ENCODE measurements at places on chromosomes 5 and 9.

GRCh38 chr9:96379461-96379860 is 4.0 kb downstream of the SLC35D2 start:
- no peak for DNase-seq

DNA sequence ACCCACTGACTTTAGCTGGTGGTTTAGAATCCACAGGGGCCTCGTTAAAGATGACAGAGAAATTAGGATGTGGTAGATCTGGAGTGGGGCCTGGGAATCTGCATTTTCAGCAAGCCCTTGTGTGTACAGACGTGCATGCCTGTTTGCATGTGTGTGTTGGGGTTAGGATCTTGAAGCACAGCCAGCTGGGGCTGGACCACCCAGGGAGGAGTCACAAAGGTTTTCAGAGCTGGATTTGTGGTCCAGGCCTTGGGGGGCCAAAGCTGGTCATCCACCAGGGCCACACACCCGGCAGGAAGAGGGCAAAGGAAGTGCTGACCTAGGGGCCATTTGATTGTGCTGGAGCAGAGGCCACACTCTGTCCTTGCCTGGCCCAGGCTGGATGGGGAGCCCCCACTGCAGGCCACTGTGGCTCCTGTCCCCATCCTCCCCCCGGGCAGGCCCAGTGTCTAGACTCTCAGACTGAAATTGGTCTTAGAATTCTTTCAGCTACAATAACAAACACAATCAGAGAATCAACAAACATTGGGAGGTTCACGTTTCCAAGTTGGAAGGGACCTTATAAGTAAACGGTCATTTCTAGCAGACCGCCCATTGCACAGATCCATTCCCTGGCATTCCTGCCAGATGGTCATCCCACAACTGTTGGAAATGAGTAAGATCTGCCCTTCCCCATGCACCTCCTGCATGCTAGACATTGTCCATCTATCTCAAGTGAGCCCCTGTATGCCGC is 10.3 kb downstream of the CDX1 start:
- no peak for DNase-seq

GRCh38 chr9:15157381-15157780 is 149.6 kb downstream of the TTC39B start:
- DNase-seq: no peak

GRCh38 chr5:37490120-37490810 is 111.1 kb downstream of the WDR70 start:
- DNase-seq: no peak

DNA sequence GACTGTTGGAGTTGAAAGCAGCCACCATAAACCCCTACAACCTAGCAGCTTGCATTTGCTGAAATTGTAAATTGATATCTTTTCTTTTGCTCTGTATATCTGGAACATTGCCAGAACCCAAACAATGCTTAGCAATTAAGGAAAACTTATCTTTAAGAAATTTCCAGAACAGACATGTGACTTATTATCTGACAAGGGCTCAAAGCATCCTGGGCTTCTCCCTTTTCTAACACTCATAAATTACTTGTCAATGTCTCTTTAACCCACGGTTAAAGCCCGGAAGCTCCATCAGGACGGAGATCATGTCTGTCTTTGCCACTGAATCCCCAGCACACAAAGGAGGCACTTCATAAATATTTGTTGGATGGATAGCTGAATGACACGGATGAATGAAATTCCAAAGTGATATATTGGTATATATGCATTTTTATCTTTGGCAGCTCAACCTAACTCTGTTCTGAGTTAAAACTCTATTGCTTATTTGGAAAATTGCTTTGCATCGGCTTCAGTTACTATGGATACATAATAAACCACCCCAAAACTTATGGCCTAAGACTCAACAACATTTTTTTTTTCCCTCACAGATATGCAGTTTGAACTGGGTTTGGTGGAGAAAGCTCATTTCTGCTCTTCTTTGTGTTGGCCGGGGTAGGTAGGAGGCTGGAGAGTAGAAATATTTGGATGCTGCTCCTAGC is 103.1 kb upstream of the CLINT1 start:
- no peak for DNase-seq

GRCh38 chr5:146529984-146530383 is 14.0 kb upstream of the GPR151 start:
- DNase-seq: no peak

GRCh38 chr5:40914835-40915234 is 5.5 kb downstream of the C7 start:
- no peak for DNase-seq

DNA sequence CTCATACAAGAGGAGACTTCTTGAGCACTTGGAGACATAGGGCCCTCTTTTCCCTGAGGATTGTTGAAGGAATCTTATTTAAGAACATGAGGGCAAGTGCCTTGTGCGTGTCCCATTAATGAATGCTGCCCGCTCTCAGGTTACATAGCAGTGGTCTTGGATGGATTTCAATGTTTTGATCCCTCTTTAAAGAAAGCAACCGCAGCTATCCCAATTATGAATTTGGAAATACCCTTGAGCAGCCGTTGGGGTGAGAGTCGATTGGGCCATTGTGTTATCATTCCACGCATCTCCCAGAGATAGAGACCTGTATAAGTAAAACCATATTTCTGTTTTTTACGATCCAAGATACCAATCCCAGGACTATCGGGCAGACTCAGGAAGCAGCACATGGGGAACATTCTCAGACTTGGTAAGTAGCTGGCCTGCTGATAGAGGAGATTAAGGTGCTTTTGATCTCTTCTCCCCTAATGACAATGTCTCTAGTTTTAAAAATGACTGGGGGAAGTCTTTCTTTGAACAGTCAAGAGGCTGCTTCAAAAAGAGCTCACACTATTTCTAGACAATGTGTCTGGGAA is 145.3 kb downstream of the MACROH2A1 start:
- no peak for DNase-seq

- no peak for DNase-seq
Measured at GRCh38 chr9:94908011-94908563, 181.6 kb downstream of the AOPEP start.

DNA sequence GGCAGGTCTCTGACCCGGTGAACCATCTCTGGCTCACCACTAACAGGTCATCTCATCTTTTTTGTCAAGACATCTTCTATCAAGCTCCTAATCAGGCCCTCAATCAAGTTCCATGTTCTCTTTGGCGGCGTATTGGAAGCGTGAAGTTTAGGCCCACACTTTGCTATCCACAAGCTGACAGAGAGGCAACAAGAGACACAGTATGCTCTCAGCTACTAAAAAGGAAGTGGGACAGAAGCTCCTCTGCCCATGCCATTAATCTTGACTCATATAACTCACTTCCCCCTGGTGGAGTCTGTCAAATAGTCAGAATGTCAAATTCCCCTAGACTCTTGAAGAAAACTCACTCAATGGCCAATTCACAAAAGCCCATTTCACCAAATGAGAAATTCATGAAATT is 77.6 kb upstream of the TMC1 start:
- no peak for DNase-seq

GRCh38 chr5:159800131-159800840 is 116.0 kb upstream of the ADRA1B start:
- peak; percentile 11 for DNase-seq

DNA sequence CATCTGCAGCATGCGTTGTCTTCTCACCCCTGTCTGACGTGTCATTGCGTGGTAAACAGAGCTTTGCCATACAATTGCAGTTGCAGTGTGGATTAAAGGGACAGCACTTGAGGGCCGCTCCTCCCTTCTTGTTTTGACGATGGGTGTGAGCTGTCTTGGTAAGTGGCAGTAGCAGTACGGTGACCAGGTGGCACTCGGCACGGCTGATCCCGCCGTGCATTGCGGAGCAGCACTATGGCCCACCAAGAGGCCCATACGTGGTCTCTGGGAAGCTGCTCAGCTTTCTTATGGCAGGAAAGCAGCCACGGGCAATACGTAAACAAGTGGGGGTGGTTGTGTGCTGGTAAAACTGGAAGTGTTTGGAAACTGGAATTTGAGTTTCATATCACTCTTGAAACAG is 25.1 kb downstream of the EHMT1 start:
- DNase-seq: no peak

- DNase-seq: no peak
Measured at GRCh38 chr9:78605041-78606000, 308.4 kb downstream of the PSAT1 start.

- DNase-seq: no peak
Measured at GRCh38 chr5:99317136-99317535, 388.3 kb upstream of the CHD1 start.

DNA sequence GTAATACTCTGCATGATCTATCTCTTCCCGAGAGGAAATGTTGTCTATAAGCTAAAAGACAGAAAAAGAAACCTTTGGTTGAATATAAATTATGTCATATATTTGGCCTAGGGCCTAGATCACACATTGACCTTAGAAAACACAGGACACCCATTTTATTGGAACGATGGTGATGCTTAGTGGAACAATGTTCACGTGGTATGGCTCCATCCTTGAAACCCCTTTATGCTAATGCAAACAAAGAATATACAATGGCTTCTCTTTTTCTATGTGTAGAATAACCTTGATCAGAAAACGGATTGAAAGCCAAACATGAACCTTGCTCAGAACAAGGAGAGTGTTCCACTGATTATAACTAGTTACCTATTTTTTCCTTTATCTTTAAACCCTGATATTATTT is 24.5 kb downstream of the MRPS27 start:
- DNase-seq: no peak

DNA sequence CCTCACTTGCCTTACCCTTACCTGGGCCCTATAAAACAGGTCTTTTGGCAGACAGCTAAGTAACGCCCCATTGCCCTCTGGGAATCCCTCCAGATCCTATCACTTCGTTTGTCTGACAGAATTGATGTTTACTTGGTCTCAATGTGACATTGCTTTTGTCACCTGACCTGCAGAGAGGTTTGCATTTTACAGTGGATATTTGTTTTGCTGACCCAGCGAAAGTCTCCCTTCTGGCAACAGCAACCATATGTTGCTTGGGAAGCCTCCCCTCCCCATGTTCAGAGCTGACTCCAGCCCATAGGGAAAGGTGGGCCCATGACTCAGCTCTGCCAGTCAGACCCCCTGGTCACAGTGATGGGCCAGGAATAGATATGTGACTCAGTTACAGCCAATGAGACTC is 54.0 kb upstream of the LARP1 start:
- DNase-seq: no peak

DNA sequence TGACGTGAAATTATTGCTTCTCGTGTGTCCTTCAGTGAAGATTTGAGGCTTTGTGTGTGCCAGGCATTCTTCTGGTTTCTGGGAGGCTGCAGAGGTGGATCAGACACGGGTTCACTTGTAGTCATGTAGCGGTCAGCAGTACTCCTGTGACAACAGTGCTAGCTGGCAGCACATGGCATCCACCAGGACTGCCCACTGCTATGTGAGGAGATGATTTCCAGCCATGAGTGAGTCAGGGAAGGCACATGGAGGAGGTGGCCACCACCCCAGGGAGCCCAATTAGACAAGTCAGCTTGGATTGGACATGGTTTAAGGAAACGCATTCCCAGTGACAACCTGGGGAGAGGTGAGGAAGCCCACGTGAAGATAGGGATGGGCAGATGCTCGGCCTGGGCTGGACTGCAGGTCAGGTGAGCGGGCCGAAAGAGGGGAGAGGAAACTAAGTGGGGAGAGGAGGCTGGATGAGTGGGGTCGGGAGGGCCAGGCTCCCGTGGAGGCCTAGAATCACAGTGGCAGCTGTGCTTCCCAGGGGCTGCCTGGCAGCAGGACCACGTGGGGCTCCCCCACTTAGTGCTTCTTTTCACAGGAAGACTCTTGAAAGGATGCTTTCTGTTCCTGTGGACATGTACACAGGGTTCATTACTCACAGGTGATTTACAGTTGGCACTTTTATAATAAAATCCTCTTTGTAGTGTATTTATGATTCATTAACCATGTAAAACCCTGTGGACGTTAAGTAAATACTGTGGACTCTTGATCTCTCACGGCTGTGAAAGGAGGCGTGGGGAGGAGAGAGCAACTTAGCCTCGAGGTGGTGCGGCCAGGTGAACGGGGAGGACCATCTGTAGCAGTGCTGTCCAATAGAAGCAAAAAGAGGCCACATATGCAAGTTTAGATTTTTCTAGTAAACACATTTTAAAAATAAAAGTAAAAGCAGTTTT is 80.0 kb upstream of the OTULINL start:
- no peak for DNase-seq

GRCh38 chr9:91776409-91777291 is 173.4 kb downstream of the ROR2 start:
- no peak for DNase-seq

DNA sequence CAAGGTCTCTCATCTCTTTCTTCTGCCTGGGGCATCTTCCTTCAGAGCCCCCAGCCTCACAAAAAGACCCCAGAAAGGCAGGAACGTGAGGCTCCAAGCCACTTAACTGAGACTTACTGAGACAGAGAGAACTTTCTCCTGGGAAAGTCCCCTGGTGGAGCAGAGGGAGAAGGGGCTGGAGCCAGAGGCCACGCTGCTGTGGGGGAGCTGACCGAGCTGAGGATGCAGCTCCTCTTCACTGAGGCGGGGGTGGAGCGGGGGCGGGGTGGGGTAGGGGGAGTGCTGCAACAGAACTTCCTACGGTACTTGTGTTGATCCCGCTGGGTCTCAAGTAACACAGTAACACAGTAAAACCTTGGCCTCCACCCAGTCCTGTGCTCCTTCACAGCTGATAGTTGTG is 204.0 kb downstream of the FSTL4 start:
- DNase-seq: no peak

DNA sequence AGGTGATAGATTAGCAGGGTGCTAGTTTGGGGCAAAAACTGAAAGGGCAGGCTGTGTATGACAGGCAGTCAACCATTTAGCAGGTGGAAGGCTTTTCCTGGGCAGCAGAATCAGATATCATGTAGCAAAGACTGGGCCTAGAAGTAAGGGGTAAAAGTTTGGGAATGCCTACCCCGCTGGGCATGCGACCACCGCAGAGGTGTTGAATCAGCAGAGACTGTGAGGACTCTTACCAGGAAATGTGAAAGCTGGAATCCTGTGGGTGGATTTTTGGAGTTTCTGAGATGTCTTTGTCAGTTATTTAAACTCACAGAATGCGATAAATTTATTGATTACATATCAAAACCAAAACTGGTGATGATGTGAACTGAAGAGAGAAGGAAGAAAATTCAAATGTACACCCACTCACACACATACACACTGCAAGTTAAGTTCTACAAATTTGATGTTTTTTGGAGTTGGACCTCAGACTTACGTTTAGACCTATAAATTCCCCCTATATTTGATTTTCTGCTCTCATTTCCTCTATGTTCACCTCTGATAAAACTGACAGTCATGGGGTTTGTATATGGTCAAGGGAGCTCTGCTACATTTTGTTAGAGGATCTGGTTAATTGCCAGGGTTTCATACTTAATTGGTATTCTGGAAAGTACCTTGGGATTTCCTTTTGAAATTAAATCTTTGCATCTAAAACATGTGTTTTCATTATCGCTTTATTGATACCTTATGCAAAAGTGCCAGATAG is 333.6 kb downstream of the CSNK1G3 start:
- no peak for DNase-seq

DNA sequence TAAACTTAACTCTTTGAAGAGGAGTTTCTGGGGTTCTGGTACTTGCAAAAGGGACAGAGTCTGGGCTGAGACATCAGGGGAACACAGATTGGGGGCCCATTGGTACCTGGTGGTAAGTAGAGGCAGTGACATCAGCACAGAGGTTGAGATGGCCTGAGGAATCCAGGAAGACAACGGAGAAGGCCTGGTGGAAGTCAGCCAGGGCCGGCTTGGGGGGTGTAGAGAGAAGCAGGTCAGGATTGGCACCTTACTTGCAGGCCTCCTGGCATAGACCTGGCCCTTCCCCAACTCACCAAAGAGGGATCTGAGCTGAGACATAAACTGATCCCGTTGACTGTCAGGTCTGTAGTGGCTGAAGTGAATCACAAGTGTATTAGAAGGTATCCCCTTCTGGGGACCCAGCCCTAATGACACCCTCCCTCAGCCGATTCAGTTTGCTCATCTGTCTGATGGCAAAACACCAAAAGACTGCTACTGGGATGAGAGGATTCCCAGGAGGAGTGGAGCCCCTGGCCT is 5.5 kb downstream of the NOL6 start:
- no peak for DNase-seq
